ENCODE measurements at places on chromosomes 2 and 18. TPM values are rescaled to one million over a fixed set of nuclear protein-coding genes. Genes with fewer than 3 reads are reported as not detected.

GRCh38 chr2:43897492-43897891 lies 58.7 kb downstream of the ABCG8 start:
- no peak for ATAC-seq

Gene POTEI
- not detected for total RNA-seq

DNA sequence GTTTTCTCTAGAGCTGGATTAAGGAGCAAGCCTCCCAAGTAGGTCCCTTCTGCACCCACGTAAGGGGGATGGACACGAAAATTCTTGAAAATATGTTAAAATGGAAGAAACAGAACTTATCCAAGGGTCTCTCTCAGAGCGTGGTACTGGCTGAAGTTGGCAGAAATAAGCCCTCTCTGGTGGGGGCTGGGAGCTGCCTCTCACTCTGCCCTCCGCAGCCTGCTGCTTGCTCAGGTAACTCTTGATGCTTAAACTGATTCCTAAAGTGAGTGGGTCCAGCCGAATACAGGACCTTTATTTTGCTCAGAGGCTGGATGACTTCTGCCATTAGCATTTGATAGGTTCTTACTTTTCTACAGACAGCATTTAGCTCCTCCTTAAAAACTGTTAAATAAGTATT lies 78.1 kb downstream of the SPHKAP start:
- ATAC-seq: no peak

Gene SERPINB4
- total RNA-seq: not detected

DNA sequence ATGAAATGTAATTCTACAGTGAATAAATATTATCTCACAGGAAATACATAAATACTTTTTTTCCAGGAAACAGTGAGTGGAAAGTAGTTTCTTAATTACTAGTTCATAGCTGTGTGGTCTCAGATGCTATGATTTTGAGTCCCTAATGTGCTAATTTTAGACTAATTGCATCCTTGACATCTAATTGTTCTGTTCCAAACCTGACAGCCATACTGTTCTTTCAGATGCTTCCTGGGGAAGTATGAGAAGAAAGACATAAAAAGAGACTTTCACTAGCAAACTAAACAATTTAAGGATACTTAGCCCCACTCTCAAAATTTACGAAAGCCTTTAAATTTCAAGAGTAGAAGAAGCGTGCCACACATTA lies 350.9 kb upstream of the CDH20 start:
- no peak for ATAC-seq

Gene EMILIN1
- 0.93 TPM for total RNA-seq

DNA sequence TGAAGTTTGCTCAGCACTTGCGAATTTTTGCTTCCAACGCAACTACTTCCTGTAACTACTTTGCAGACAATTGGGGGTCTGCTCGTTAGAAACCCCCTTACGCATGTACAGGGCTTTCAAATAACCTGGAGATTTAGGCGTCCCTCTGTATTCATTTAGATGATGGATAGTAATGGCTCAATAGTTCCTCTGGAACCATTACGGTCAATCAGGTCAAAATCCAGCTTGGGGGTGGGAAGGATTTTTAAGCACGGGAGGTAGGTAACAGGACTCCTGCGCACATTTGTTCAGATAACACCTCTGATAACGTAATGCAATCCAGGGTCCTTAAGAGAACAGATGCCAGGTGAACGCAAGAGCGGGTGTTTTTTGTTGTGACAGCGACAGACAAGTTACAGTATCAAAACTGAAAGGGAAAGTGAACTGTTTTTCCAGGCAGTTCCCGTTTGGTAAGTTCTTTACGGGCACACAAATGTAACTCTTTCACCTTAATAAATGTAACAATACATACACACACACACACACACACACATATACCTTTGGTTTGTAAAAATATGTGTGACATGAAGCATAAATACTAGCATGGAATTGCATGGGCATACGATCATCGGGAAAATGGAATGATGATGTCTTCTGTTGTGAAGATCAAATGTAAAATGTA lies 3.8 kb upstream of the OSR1 start:
- ATAC-seq: no peak

DNA sequence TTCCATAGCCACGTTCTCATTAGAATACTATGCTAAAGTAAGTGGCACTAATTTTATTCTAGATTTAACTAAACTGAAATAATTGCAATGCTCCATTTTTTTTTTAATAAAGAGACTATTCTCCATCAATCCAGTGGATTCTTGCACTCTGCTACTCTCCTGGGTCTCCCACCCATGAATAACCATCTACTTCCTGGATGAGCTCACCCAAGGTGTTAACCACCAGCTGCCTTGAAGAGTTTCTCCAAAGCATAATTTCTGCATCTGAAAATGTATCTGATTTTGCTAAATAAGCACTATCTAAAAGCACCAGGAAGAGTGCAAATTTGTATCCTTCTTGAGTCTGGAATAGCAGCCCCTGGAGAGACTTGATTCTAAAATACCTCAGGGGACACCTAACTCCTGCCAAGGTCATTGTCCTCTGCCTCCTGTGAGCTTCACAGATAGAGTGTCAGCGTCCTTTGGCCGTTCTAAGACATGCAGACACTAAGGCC lies 41.6 kb upstream of the SH3BP4 start:
- no peak for ATAC-seq

GRCh38 chr2:42386682-42387081 lies 25.7 kb upstream of the COX7A2L start:
- no peak for ATAC-seq

- no peak for ATAC-seq
Observed at GRCh38 chr18:4441098-4441497, 14.0 kb downstream of the DLGAP1 start.

- ATAC-seq: no peak
Observed at GRCh38 chr2:24894750-24895149, 25.3 kb downstream of the ADCY3 start.

DNA sequence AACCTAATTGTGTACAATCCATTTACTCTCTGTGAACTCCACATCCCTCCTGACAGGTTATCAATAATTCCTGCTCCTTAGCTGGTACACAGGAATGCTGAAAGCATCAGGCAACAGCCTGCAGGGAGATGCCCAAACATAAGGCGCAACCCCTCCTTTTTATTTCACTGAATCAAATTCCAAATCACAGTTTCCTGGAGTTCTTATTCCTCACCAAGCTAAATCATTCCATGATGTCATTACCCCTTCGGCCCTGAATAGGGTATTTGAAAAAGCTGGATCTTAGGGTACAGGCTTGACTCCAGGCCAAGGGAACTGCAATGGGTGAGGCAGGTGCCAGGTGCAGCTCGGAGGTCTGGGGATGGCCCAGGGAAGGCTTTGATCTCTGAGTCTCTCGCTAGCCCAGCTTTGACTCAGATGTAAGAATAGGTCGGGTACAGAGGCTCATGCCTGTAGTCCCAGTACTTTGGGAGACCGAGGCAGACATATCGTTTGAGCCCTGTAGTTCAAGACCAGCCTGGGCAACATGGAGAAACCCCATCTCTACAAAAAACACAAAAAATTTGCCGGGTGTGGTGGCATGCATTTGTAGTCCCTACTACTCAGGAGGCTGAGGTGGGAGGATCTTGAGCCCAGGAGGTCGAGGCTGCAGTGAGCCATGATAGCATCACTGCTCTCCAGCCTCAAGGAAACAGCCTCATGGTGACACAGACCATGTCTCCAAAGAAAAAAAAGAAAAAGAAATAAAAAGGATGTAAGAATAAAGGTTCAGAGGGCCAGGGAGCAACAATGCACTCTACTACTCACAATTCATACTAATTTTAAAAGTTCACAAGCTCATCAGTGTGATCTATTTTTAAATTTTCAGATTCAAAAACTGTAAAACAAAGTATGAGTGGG lies 6.8 kb downstream of the FHL2 start:
- no peak for ATAC-seq

Gene PAIP2B
- total RNA-seq: 1.3 TPM

DNA sequence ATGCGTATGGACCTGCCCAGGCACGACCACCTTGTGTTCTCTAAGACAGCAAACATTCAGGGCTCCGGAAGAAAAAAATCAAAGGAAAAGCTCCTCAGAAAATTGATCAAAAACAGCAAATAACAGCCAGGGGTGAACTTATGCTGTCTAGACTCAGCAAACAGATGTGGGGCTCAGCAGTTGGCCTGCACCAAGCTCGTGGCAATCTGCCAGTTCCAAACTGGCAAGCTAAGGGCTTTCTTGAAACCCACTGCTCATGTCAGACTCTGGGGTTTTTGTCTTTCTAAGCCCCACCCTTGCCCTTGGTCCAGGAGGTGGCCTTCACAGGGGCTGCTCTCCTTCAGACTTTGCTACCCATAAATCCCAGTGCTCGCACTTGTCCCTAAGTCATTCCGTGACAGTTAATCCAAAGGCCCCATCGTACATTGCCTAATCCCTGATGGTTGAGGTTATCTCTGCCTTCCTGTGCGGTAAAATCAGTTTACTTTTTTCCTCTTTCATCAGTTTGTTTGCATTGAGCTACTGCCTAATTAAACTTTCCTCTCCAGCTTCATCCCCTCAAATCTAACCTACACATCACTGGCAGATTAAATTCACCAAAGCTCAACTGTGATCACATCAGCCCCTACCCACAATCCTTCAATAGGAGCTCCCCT lies 408.0 kb downstream of the LRATD1 start:
- no peak for ATAC-seq

DNA sequence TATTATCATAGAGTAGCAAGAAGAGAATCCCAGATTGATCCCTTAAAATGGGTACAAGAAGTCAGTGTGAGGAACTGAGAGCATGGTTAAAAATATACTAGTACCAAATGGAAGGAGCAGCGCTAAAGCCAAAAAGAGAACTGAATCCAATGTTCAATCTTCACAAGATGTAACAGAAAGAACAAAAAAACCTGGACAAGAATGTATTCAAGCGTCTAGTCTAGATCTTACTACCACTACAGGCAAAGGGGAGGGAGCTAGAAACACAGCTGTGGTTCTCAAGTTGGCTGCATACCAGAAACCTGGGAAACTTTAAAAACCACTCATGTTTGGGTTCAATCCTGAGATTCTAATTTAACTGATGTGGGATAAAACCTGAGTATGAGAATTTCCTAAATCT lies 57.5 kb downstream of the PIAS2 start:
- ATAC-seq: no peak

DNA sequence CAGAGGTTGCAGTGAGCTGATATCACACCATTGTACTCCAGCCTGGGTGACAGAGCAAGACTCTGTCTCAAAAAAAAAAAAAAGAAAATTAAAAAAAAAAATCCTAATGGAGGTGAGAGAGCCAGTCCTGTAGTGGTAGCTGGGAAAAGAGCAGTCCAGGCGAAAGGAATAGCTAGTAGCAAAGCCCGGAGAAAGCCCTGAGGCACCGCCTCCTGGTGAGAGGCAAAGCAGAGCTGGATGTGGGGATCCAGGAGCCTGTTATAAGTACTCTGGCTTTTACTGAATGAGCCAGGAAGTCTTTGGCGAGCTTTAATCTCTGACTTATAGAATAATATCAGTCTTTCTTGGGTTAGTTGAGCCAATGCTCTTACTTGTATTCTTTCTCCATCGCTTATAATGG lies 6.6 kb upstream of the KLHL23 start:
- no peak for ATAC-seq

GRCh38 chr18:902229-902628 lies 2.4 kb upstream of the ADCYAP1 start:
- ATAC-seq: no peak

- ATAC-seq: peak; percentile 9
Observed at GRCh38 chr2:46131-46470, 204 bp downstream of the FAM110C start.

DNA sequence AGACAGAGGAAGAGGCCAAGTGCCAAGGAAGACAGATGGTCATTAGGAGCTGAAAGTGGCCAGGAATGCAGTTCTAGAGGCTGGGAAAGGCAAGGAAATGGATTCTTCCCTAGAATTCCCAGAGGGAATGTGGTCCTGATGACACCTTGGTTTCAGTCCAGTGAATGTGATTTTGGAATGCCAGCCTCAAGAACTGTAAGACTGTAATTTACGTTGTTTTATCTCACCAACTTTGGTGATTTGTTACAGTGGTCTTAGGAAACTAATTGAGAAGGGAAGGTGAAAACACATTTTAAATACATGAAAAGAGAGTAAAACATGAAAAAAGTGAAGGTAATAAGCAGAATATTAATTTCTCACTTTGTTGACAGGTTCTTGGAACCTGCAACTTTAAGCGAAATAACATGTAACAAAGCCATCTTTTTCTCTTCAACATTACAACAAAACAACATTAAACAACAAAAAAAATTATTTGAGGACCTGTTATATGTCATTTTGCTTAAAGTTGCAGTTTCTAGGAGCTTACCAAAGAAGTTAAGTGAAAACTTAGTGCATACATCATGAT lies 370.2 kb downstream of the METTL4 start:
- no peak for ATAC-seq

DNA sequence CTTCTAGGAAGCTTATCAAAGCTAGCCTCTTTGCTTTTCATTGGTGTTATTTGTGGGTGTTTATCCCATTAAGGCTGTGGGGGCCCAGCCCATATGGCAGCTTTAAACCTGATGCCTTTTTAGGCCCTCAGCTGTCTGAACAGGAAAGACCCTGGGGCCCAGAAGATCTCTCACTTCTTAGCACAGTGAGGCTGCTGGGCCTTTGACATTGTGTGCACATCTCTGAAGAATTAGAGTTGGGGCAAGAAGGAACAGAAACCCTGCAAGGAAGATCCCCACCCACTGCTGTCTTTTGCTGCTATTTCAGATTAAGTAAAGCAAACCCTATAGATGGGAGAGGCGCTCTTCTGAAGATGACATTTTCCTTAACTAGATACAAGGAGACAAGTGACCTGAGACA lies 250.0 kb downstream of the SMAD2 start:
- ATAC-seq: no peak

DNA sequence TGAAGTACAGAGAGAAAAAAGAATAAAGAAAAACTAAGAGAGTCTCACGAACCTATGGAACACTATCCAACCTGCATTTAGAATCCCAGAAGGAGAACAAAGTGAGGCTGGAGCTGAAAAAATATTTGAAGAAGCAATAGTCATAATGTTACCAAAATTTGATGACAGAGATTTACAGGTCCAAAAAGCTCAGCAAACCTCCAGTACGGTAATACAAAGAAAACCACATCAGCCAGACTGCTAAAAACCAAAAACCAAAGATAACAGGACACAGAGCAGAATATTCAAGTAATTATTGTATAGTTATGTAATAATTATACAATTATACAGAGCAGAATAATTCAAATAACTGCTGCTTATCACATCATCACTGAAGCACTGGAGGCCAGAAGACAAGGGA lies 23.7 kb downstream of the ATL2 start:
- ATAC-seq: peak; percentile 45

Data from activated T-helper 17 cell treated with anti-CD3 and anti-CD28 coated beads, Interleukin-2, amount 50 U/mL, for 72 hours (primary cell).